Fibroblast of skin of abdomen (primary cell): ENCODE measurements at places on chromosomes 13 and 19.

DNA sequence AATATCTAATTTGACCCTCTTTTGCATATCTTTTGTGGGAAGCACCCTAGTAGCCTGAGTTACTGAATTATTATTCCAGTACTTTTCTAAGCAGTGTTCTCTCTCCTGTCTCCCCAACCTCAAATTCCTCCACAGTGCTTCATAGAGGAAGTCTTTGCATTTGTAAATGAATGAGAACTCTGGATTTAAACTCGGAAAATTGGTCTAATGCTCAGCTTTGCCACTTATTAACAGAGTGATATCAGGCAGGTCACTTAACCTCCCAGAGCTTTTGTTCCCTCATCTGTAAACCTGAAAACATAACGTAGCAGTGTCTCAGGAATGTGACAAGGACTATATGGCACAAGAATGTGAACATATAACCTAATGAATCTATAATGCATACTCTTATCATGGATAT is 26.2 kb downstream of the FREM2 start:
- DNase-seq, result no peak

DNA sequence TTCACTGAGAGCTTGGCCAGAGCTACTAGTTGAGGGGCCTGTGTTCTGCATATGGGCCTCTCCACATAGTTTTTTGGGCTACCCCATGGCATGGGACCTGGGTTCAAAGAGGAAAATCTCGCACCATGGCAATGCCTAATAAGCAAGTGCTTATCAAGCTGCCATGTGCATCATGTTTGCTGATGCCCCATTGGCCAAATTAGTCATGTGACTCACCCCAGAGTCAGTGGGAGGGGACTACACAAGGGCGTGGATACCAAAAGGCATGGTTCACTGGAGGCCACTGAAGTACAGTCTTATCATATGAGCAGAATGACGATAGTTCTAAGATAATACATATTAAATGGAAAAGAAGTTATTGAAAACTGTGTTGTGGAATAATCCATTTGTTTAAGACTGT is 214.8 kb downstream of the LMO7 start:
- no peak for DNase-seq

DNA sequence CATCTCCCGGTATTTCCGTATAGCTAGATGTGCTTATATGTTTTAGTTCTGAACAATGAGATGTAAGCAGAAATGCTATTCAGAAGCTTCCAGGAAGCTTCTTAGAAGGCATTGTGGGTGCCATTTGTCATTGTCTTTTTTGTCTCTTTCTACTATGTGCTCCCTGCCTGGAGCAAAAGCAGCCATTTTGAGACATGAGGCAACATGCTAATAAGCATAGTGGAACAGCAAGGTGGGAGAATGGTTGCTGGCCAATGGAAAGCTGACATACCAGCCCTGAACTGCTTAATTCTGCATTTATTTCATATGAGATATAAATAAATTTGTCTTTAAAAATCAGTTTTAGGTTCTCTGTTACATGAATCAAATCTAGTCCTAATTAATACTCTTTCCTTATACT is 299.7 kb downstream of the LMO7 start:
- no peak for DNase-seq

DNA sequence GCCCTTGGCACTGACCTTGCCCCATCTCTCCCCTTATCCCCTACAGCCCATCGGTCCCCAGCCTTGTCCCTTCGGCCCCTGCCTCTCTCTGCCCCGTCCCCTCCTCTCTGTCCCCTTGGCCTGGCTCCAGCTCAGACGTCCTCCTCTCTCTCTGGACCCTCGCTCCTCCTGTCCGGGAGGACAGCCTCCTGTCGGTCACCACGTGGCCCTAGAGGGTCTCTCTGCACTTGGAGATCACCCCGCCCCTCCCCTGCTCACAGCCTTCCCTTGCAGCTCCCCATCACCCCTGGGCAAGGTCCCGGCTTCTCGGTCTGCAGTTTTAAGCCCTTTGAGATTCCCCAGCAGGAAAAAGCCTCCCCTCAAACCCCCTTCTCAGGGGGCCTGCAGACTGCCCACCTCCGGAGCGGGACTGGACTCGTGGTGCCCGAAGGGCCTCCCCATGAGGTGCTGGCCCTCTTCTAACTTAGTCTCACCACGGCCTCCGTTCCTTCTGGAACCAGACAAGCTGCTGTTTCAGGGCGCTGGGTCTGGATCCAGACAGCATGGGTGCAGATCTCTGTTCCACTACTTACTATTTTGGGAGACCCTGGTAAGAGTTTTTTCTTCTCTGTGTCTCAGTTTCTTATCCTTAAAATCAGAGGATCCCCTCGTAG is 3.3 kb upstream of the KLK15 start:
- DNase-seq, result no peak

DNA sequence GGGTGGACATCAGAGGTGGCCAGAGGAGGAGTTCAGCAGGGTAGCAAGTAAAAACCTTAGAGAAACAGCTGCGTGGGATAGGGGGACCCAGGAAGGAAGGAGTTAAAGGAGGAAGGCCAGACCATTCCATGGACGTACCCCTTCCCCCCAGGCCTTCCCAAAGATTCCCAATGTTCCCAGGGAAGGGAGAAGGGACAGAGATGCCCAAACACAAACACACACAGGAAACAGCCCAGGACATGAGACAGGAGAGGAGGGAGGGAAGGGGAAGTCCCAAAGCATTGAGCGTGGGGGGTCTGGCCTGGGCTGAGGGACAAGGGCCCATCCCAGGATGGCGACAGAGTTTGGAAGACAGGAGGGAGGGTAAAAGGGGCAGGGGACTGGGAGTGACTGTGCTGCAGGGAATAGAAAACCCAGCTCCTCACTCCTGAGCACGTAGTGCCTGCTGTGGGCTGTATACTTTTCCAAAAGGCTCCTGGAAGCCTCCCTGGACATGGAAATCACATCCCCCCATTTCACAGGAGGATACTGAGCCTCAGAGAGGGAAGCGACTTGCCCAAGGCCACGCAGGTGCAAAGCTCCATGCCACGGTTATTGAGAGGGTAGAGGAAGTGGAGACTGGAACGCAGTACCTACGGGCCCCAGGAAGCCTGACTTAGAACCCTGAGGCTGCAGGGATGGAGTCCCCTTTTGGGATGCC is 1.1 kb downstream of the SYDE1 start:
- no peak for DNase-seq
